ENCODE measurements at places on chromosomes 6 and 20. TPM values are rescaled to one million over a fixed set of nuclear protein-coding genes. Genes with fewer than 3 reads are reported as not detected.

Gene CALHM4
- total RNA-seq: not detected

Gene PRL
- not detected for total RNA-seq

Gene XPO5
- 54.4 TPM for total RNA-seq

Gene HCRTR2
- total RNA-seq: not detected

Gene DOP1A
- total RNA-seq: 30.8 TPM

Gene TRIM10
- not detected for total RNA-seq

Gene PACRG
- not detected for total RNA-seq

DNA sequence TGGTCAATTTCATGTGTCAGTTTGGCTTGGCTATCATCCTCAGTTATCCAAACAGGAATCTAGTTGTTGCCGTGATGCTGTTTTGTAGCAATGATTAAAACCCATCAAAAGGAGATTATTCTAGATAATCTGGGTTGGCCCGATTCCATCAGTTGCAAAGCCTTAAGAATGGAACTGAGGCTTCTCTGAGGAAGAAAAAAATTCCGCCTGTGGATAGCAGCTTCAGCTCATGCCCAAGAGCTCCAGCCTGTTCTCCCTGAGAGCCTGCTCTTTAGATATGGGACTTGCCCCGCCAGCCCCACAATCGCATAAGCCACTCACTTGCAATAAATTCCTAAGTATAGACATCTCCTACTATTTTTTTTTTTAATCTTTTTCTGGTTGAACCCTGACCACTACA, 61.5 kb downstream of the SEL1L2 start:
- DNase-seq: no peak

DNA sequence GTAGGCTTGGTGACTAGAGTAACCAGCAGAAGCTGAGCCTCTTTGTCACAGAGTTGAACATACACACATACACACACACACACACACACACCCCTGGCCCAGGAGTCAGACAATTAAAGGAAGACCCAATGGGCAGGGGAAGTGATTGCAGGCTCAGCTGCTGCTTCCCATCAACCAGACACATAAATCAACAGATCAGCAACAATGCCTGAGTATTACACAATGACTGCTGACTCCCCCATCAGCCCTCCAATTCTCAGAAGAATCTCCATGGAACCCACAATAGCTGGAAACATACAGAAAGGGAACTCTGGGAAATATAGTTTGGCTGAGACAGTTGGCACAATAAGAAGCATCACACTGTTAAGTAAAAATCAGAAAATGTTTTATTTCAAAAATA, 270.4 kb upstream of the PLCB4 start:
- no peak for DNase-seq

DNA sequence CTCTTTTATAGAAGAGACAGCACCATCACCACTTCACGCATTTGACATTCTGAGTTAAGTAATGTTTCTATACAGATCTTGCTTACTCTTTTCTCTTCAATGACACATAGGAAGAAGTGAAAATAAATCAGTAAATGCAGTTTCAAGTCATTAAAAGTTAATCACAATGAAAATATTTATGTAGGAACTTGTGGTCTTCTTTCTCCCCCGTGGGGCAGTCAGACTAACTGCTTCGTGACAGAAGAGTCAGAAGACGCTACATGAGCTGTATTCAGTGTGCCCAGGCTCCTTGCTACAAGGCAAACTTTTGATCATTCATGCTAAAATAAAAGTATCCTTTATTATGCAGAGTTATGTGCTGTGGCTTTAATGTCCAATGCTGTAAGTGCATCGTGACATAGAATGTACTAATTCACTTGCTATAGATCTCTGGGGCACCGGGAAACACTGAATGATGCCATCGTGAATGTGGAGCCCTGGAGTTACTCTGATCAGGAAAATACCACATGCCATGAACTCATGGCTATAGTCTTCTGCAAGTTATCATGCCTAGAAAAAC, 117.8 kb upstream of the TRAF3IP2 start:
- no peak for DNase-seq

DNA sequence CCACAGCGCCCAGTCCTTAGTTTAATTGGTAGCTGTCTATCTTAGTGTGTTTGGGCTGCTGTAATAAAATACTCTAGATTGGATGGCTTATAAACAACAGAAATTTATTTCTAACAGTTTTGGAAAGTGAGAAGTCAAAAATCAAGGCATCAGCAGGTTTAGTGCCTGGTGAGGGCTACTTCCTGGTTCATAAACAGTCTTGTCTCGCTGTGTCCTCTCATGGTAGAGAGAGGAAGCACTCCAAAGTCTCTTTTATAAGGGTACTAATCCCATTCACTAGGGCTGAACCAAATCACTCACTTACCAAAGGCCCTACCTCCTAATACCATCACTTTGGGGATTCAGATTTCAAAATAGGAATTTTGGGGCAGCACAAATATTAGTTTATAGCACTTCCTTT, 336.9 kb upstream of the RSPO3 start:
- no peak for DNase-seq

- DNase-seq: no peak
Measured at GRCh38 chr20:36236786-36237121, 476 bp downstream of the AAR2 start.

DNA sequence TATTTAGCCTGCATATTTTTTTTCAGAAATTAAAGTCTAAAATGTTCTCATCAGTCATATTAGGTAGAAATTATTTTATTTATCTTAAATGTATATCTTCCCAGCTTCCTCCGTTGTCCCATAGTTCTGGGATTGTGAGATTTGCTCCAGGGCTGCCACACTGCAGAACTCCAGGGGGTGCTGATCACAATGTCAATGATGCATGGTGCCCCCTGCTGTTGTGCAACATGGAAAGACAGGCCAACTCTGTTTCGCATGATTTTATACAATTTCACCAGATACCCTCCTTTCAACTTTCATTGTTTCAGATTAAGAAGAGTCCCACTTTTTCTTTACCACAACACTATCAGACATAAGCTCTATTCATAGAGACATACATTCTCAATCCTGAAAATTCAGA, 35.9 kb downstream of the ID4 start:
- no peak for DNase-seq

GRCh38 chr6:9404351-9405146, 969.2 kb upstream of the SLC35B3 start:
- no peak for DNase-seq

- DNase-seq: no peak
Measured at GRCh38 chr20:34834459-34834893, 9.0 kb upstream of the NCOA6 start.

All from activated B cell treated with CpG ODN at 0.5 μM for 24 hours (primary cell).